ENCODE measurements at places on chromosomes 12 and 14.

DNA sequence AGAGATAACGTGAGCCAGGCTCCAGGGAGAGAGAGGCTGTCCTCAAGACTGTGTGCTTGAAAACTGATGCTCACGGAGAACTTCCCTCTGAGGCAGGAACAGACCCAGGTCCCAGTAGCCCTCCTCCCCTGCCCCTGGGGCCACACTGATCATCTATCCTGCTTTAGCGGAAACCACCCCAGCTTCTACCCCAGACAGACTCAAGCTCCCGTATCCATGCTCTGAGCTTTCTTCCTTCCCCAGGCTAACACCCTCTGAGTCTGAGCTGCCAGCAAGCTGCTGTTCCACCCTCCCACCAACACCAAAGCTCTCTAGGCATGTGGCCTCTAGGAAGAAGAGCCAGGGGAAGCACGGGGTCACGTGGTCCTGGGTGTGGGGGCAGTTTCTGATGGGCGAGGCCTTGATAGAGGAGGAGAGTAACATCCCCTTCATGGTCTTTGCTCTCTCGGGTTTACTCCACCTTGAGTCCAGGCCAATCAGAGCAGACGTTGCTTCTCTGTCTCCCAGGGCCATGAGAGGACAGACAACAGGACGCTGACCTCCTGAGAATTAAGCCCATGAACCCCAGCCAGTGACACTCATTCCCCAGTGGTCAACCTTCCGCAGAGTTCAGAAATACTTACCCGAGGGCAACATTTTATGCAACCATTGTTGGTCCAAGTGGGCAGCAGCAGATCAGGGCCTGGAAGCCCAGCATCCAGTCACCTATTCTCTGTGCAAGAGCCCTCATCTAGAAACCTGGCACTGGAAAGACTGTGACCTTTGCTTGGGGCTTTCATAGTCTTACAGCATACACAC lies 1.4 kb downstream of the PCK2 start:
- DNase-seq = no peak

DNA sequence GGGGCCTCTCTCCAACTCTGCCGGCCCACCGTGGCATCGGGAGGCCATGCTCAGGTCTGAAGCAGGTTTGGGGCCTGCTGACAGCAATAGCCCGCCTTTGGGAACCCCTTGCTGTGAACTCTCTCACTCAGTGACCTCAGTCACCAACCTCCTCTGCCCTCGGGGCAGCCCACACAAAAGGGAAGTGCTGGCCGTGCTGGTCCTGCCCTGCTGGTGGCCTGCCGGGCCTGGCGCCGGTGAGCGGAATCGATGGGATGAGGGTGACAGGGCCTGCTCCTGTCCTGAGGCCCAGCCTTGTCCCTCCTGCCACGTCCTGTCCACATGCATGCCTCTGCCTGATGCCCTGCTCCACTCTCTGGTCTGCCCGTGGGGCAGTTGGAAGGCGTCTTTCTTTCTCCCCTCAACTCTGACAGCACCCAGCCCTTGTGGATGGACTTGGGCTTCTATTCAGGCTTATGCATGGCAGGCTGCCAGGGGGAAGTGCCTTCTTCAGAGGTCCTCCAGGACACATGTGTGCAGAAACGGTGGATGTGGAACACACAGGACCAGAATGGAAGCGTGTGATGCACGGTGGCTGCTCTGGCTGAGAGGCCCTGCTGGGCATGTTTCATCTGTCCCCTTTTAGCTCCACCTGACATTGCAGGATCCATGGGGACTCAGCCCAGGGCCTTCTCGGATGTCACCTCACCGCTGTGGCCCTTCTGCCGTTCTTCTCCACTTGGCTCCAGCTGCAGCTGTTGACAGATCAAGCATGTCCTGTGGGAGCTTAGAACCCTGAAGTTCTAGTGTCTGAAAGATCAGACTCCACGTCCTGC lies 31.9 kb downstream of the IL31 start:
- no peak for DNase-seq

DNA sequence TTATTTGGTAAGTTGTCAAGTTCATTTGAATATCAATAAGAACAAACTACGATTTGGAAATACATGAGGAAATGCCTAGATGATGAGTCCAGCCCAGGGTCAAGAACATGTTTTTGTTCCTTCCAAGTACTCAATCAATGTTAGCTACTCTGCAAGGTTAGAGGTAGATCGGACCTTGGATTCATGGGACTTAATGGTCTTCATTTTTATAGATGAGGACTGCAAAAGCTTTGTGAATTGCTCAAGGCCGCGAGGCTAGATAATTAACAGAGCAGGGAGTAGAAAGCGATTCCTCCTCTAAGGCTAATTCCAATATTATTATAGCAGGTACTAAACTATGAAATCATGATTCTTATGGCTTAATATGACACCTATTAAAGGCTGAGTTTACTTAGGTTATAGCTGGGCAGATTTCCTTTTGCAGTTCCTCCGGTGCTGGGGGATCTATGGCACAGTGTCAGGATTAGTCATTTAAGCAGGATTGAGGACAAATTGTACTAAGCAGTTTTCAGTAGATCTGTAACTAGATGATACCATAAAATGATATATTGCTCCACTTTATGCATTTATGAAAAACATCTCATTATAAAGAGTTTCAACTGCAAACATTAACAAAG lies 19.8 kb downstream of the NR1H4 start:
- DNase-seq = no peak

DNA sequence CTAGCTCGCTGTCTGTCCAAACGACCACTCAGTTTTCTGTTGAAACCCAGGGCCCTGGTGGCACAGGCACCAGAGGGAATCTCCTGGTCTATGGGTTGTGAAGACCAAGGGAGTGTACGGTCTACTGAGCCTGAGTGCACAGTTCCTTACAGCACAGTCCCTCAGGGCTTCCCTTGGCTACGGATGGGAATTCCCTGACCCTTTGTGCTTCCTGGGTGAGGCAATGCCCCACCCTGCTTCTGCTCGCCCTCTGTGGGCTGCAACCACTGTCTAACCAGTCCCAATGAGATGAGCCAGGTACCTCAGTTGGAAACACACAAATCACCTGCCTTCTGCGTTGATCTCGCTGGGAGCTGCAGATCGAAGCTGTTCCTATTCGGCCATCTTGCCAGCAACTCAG lies 22.6 kb downstream of the GPHN start:
- DNase-seq = no peak

Measured in midbrain (tissue), 1 donor.